ENCODE measurements at places on chromosomes 7 and 10.

GRCh38 chr7:143373255-143373794 lies 7.8 kb upstream of the ZYX start:
- DNase-seq: no peak

- DNase-seq: no peak
Measured at GRCh38 chr7:37817591-37817960, 30.8 kb upstream of the NME8 start.

GRCh38 chr7:28192786-28193585 lies 12.4 kb upstream of the JAZF1 start:
- no peak for DNase-seq

DNA sequence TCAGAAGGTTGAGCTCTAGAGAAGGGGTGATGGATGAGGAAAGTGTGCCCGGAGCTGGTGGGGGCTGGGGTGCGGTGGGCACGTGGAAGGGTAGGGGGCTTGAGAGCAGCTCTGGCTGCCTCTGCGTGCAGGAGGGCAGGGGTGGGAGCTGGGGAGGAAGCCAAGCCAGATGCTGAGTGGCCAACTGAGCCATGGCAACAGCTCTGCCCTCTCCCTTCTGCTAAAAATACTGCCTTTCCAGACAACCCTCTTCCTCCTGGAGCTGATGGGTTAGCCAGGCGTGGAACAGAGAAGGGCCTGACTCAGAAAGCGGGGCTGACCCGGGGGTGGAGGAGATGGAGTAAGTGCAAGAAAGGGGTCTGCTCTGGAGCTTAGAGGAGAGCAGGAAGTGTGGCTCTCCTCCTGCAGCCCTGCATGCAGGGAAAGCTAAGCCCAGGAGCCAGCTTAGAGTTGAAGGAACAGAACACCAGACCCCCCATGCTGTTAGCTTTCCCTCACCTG lies 114.6 kb upstream of the AGK start:
- DNase-seq: no peak

- DNase-seq: no peak
Measured at GRCh38 chr10:83127942-83128575, 1011.2 kb upstream of the GHITM start.

GRCh38 chr7:2892549-2892948 lies 48.4 kb upstream of the GNA12 start:
- DNase-seq: peak; percentile 82

GRCh38 chr10:2972216-2972615 lies 95.1 kb upstream of the PFKP start:
- DNase-seq: no peak

DNA sequence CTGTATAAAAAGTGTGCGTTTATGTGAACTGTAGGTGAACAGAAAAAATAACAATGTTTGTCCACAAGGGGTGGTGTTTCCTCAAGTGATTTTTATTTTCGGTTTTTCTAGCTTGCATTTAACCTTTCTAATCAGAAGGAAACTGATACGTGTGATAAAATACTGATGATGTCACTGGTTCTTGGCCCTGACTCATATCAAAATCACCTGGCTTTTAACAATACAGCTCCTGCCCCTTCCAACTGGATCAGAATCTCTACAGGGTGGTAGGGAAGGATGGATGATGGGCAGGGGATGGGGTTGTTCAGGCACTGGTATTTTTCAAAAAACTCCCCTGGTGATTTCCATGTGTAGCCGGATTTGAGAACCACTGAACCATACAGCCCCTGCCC lies 10.9 kb downstream of the NPFFR1 start:
- DNase-seq: no peak

- DNase-seq: no peak
Measured at GRCh38 chr10:103535595-103535994, 42.1 kb downstream of the NEURL1 start.

DNA sequence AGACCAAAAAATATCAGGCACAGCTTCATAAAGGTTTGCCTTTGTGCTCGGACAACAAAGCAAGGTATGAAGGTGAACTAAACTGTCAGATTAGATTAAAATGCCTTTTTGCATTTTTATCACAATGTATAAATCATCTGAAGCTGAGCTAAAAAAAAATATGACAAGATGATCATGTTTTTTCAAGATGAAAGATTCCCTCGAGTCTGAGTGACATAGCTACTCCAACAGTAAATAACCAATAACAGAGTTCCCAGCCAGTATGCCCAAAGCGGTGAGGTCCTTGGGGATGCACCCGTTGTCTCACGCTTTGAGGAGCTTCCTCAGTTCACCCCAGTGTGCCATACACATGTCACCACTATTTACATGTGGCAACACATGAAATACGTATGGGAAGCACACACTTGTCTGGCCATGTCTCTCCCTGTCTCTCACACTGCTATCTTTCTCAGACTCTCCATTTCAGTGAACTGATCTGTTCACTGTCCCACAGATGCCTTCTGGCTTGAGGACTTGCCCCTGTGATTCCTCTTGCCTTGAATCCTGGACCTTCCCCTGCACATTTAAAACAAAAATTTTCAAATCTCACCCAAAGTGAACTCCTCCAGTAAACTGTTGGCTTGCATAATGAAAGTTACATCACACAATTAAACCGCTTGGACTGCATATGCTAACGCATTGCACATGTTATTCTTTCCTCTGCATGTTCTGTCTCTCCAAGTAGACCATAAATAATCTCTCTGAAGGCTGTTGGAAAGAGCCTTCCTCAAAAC lies 2.6 kb upstream of the PIK3CG start:
- no peak for DNase-seq

- DNase-seq: no peak
Measured at GRCh38 chr7:55594414-55594813, 22.1 kb upstream of the VOPP1 start.

- DNase-seq: no peak
Measured at GRCh38 chr7:34928052-34928451, 109.2 kb downstream of the DPY19L1 start.

DNA sequence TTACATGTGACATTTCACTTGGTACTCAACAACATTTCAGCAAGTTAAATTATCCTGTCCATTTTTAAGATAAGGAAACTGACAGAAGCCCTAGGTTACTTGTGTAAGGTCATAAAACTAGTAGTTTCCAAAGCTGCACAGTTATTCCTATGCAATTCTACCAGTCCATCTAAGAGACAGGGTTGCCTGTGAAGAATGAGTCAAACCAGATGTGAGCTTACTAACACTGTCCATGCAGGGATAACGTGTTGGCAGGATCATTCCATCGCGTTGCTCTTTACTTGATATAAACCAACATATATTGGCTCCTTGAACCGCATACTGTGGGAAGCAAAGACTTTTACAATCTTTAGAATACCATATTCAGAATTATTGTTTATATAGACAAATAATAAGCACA lies 280.9 kb upstream of the HGF start:
- DNase-seq: no peak

- no peak for DNase-seq
Measured at GRCh38 chr7:12423355-12423996, 19.8 kb upstream of the VWDE start.

DNA sequence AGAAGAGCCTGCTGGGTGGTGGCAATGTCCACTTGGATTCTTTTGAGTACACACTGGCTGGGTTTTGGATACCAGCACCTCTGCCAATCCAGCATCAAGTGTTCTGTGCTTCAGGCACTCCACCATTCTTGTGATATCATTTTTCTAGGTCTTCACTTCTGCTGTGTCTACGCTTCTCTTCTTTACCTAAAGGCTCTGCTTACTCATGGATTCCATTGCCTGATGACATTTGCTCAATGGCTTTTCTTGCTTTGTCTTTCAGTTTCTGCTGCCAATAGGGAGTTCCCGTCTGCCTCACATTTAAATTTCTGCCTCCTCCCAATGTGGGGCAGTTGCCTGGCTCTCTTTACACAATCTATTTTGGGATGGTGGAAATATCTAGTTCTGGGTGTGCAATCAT lies 12.7 kb upstream of the PAPSS2 start:
- DNase-seq: no peak

DNA sequence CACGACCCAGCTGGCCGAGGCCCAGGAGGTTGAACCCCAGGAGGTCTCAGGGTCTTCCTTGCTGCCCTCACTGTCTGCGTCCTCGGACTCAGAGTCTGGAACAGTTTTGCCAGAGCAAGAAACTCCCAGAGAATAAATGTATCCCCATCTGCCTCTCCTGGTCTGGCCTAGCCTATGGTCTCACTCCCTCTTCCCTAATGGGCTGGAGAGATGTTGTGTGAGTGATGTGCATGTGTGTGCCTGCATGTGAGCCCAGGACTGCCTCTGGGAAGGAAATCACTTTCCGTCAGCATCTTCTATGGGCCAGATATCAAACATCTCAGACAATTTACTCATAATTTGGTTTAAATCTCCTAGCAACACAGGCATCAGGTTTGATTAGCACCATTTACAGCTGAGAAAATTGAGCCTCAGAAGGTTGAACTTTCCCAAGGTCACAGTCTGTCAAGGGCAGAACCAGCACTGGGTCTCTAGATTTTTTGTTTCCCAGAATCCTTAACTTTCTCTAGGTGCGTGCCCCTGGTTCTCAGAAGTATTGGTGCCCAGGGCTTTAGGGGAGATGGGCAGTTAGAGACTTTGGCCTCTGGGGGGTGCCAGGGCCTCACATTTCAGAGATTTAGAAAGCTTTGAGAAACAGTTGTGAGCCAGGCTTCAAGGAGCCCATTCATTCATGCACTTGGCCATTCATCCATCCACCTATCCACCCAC lies 4.9 kb downstream of the TMEM270 start:
- peak; percentile 49 for DNase-seq
